ENCODE measurements at places on chromosomes 6 and 20.
A peak's percentile ranks its signal among the peaks of the same experiment; 100 is the strongest.

- DNase-seq: no peak
These were observed 55.0 kb upstream of the PLCB1 start for GRCh38 chr20:8077137-8077466.

DNA sequence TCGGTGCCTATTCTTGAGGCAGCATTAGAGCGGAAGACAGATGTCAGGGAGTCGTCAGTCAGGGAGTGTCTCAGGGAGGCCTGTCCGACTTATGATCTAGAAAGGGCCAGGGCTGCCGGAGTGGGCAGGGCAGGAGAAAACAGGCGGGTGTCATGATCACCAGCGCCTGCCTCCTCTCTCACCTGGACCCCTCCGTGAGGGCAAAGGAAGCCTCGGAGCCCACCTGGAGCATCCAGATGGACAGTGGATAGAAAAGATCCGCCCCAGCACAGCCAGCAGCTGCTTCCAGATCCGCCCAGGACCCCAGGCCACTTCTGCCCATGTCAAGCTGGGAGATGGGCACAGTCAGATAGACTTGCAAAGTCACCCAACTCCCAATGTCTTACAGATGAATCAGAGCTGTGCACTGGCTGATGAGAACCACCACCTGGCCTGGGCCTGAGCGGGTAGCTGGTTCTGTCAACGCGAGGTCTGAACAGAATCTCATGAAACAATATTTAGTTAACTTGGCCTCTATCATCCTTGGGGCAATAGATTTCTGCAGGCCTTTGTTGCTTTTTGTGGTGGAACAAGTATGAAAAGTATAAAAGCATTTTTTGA is 22.2 kb downstream of the PSMG4 start:
- DNase-seq: no peak

DNA sequence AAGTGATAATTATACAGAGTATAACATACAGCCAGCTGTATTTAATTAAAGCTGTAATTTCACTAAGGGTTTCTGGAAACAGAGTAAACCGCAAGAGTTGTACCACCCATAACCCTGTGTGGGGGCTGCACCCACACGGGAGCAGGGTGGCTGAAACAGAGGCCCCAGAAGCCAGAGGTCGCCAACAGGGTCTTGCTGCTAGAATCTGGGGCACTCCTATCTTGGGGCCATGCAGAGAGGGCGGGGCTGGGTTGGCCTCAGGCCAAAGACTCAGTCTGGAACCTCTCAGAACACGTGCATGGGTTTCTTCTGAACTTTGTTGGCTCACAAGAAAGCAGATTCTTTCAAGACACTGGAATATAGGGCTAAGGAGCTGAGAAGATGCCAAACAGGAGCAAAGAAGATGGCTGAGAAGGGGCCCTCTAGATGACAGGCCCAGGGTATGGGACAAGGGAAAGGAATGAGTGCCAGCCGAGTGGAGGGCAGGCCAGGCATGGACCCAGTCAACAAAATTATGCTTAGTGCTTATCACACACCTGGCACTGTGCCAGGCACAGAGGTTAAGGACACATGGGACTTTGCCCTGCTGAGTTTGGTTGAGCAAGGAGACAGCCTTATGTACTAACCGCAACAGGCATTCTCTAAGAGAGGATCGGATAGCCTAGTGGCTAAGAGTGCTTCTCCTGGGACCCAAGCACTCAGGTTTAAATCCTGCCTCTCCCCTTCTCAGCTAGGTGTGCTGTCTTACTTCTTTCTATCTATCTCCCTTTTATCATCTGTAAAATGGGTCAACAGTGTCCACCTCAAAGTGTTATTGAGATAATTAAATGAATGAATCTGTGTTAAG is 96.6 kb upstream of the FOXP4 start:
- no peak for DNase-seq

GRCh38 chr6:55293116-55293515 is 34.2 kb upstream of the GFRAL start:
- no peak for DNase-seq

- DNase-seq: no peak
These were observed 326.4 kb downstream of the KIF16B start for GRCh38 chr20:16246870-16247269.

DNA sequence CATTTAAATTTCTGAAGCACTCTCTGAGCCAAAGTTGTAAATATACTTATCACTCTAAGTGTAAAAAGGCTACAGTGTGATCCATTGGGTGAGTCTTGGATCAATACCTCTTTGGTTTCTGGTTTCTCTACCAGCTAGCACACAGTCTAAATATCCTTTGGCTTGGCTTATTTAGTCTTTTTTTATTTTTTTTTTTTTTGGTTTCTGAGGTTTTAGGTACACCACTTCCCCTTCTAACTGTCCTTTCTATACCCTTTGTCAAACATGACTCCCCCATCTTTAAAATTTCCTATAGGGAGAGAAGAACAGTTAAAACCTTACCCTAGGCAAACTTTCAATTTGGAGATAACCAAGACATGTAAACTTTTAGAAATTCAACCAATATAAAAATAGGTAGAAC is 379.0 kb downstream of the PHF3 start:
- DNase-seq: no peak

DNA sequence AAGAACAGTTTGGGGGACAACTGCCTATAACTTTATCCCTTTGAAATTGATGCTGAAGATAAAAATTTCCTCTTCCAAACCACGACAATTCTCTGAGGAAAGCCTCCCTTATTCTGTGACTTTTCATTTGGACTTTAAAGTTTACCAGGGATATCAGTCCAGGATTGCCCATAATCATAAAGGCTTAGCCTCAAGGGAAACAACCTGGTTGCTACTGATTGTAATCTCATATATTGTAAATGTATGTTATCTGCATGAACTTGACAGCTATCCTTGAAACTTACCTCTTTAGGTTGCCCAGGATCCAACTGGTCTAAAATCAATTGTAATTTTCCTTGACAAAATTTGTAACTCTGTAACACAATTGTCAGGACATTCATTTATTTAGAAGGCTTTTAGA is 23.8 kb downstream of the TBC1D32 start:
- no peak for DNase-seq

DNA sequence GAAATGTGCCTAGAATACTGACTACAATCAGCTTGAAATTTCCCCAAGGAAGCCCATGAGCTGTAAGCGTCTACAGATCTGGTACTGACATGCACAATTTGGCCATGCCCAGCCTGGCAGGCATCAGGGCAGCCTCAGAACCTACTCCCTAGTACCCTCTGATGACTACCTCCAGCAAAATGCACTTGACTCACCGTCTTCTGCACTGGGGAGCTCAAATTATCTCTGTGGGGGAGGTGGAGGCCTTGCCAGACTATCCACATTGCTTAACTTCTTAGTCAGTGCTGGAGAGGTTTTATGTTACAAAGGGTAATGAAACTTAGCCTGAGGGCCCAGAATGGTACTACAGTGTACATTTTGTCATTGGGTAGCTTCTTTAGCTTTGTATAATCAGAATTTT is 126.0 kb upstream of the ADGRF1 start:
- no peak for DNase-seq

GRCh38 chr20:1038205-1038604 is 36.1 kb upstream of the RSPO4 start:
- DNase-seq: no peak

DNA sequence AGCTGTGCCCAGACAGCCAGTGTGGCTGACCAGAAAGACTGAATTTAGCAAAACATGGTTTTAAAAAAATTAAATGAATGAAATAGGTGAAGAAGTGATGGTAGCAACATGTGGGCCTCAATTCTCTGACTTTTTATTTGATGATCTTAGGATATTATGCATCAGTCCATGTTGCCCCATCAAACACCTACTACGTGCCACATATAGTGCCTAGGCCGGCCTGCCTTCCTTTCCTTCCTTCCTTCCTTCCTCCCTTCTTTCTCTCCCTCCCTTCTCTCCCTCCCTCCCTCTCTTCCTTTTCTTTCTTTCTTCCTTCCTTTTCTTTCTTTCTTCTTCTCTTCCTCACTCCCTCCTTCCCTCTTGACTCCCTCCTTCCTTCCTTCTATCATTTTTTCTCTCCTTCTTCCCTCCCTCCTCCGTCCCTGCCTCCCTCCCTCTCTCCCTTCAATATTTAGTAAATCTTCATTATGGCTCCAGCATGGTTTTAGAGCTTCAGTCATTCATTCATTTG is 209.8 kb downstream of the TSHZ2 start:
- DNase-seq: no peak

GRCh38 chr6:29834564-29835436 is 7.2 kb downstream of the HLA-G start:
- DNase-seq: peak; percentile 86

GRCh38 chr6:21883595-21884328 is 290.2 kb downstream of the SOX4 start:
- no peak for DNase-seq

GRCh38 chr6:45474376-45474775 is 96.6 kb upstream of the SUPT3H start:
- no peak for DNase-seq

DNA sequence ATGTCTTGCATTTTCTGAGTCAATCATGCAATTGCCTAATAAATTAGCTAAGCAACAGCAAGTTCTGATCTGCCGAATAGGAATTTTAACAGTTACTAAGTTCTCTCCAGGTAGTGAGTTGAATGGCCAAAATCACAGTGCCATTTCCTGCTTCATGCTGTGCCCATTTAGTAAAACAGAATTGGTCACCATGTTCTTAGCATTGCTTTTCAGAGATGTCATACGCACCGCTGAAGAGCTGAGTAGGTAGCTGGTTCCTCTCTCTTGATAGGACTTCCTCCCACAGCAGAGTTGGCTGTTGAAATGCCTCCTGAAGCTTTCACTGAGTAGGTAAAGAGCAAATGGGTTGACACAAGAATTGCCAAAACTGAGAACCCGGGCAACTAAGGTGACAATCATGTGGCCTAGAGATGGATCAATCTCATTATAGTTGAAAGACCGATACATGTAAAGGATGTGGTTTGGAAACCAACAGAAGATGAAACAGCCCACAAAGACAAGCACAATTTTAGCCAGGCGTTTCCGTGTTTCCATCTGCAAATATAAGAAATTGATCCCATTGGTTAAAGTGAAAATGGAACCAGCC is 57.1 kb upstream of the GJE1 start:
- no peak for DNase-seq

DNA sequence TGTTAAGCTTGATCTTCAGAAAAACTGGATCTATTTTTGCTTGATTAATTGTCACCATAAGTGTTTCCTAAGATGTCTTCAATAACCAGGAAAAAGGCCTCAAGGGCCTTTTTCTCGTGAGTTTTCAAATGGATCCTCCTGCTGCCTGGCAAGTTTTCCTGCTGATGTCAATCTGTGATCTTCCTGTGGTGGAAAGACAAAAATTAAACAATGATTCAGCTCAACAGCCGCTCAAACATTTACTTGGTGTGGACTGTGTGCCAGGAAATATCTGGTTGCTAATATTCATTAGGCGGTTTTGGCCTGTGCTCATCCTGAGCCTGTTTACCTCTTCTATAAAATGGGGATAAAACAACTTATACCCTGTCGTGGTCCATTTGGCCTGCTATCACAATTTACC is 35.4 kb upstream of the SSTR4 start:
- DNase-seq: no peak

DNA sequence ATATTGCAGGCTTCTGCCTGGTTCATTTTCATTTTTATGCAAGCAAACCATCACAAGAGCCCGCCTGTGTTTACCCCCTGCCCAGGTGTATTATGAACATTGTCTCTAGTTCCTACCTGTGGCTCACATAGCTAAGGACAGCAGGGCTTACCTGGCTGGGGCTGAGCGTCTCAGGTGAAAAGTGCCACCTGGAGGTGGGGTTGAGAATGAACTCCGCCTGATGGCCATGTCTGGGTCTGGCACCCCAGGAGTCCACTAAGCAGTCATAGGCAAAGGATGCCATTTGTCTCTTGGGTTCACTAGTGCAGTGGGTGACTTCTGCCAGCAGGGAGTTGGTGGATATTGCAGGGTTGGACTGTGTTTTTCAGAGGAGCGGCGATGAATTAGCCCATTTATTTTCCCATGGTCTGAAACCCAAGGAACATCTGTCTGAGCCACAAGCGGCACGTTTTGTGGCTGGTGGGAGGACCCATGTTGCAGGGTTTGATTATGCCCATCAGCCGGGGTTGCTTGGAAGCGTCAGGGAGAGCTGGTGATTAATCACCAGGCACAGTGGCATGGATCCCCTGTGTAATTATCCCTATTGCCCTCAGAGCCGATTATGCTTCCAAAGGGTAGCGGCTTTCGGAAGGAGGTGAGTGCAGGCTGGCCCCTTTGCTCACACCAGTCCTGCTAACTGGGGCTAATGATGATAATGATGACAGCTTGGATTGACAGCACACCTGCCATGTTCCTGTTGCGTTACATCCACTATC is 92.1 kb downstream of the CDH26 start:
- DNase-seq: no peak

DNA sequence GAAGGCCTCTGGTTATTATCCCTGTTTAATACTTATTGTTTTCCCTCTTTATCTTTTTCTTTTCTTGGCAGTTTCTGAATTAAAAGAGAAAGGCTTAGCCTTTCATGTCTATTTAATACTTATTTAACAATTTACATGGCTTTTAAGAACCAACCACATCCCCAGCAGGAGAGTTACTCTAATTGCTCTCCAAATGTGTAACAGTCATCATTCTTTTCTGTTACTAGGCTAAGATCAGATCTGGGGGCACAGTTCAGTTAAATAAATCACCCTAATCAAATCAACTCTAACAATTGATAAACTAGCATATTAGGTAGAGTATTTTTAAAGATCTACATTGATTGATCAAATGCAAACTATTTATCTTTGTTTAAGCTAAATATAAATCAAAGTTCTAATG is 54.1 kb upstream of the NT5E start:
- no peak for DNase-seq

DNA sequence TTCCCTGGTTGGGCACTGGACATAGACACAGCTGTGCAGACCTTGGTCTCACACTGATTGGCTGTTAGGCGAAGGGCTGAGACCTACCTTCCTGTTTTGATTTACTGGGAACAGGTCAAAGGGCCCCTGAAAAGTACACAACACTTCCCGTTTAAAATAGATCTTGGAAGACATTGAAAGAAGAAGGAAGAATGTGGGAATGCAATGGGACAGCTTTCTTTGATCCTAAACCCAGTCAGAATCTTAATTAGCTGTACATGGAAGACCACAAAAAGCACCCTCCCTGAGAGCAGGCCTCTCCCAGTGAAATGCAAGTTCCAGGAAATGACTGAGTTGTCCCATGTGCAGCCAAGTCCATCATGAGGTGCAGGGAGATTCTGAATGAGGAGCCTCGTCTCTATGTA is 83.6 kb upstream of the EXOC2 start:
- no peak for DNase-seq

DNA sequence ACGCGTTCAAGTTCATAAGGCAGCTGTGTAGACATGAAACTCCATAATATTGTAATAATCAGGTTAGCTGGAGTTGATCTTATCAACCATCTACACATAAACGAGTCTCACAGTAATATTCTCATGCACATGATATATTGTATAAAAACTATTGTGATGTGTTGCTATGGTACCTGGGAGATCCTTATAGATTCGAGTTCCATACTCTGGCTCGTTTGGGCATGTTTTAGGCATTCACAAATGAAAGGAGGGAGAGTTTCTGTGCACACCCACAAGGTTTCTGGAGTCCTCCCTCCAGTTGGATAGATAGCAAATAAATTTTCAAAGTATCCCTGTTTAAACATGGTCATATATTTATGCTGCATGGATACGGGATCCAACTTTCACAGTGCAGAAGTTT is 567.5 kb upstream of the SLC35B3 start:
- no peak for DNase-seq

All from activated CD8-positive, alpha-beta memory T cell treated with anti-CD3 and anti-CD28 coated beads for 24 hours (primary cell).